ENCODE measurements at places on chromosomes 13 and 19. TPM values are rescaled to one million over a fixed set of nuclear protein-coding genes. Genes with fewer than 3 reads are reported as not detected.

The DCT gene
- polyA plus RNA-seq: not detected

The IGSF23 gene
- 11.4 TPM for polyA plus RNA-seq

The RINL gene
- 5.5 TPM for polyA plus RNA-seq

The ZNF888 gene
- 0.25 TPM for polyA plus RNA-seq

The MPND gene
- 9.0 TPM for polyA plus RNA-seq

The JAK3 gene
- polyA plus RNA-seq: 1.7 TPM

The BSPH1 gene
- not detected for polyA plus RNA-seq

DNA sequence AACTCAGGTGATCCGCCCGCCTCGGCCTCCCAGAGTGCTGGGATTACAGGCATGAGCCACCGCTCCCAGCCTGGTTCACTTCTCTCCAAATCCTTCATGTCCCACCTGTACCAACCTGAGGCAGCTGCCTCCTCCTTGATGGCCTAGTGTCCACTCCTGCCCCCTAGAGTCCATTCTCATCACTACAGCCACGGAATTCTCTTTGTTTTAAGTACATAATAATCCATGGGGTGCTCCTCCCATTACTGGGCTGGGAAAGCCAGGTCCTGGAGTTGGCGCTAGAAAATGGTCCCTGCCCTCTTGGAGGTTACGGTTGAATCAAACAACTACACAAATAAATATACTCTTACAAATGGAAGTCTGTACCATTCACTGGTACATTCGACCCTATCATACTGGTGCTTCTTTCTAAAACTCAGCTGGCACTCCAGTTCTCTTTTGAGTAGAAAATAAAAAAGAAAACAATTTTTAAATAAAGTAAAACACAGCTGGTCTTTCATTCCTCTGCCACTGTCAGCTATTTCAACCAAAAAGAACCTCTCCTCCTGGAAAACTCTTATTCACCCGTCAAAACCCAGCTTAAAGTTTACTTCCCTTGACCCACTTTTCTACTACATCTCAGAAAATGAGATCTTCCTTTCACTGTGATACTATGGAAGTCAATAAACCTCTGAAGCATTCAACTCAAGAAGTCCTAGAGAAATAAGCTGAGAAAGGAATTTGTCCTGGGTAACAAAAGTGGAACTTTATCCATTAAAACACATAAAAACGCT, 22.4 kb upstream of the ARHGEF18 start:
- no peaks in the 10 kb centered on the region for H3K27me3 ChIP-seq
- no peak overlapping the region for H3K27ac ChIP-seq
- no peaks in the 10 kb centered on the region for H3K4me1 ChIP-seq
- H3K4me3 ChIP-seq: no peak overlapping the region

GRCh38 chr13:68908879-68909278, 1198.7 kb upstream of the ATXN8OS start:
- H3K4me3 ChIP-seq: no peak overlapping the region
- no peak for DNase-seq
- H3K27me3 ChIP-seq: no peaks in the 10 kb centered on the region
- no peaks in the 10 kb centered on the region for H3K36me3 ChIP-seq
- H3K27ac ChIP-seq: no peak overlapping the region
- H3K4me1 ChIP-seq: no peaks in the 10 kb centered on the region

DNA sequence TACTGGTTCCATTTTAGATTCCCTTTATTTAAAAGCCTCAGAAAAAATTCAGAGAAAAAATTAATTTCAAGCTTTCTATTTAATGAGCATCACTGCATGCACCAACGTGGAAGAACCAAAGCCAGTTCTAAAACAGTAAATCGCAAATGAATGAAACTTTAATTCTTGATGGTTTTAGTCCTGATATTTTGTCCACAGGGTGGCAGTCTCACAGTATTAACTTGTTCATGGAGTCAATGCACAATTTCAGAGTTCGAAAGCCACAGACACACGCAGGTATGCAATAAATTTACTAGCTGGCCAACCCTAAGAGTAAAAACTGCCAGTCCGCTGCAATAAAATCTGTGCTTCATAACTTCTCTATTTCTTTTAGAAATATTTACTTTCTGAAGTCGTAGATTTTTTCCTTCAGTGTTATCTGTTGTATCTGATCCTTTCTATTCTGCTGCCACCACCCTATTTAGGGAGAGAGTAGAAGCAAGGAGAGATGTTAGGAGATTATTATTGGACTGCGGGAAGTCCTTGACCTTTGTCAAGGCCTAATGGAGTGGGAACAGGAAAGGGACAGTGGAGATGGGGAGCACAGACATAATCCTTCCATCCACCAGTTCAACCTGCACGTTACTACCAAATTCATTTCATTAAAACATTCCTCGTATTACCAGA, 7.0 kb upstream of the WBP4 start:
- H3K27me3 ChIP-seq: no peaks in the 10 kb centered on the region
- H3K27ac ChIP-seq: peak overlapping the region; percentile 88
- H3K4me3 ChIP-seq: no peak overlapping the region
- H3K36me3 ChIP-seq: no peaks in the 10 kb centered on the region

- no peaks in the 10 kb centered on the region for H3K36me3 ChIP-seq
- H3K27ac ChIP-seq: no peak overlapping the region
- no peaks in the 10 kb centered on the region for H3K27me3 ChIP-seq
- DNase-seq: no peak
These were observed 19.6 kb downstream of the LNX2 start for GRCh38 chr13:27600711-27601110.

DNA sequence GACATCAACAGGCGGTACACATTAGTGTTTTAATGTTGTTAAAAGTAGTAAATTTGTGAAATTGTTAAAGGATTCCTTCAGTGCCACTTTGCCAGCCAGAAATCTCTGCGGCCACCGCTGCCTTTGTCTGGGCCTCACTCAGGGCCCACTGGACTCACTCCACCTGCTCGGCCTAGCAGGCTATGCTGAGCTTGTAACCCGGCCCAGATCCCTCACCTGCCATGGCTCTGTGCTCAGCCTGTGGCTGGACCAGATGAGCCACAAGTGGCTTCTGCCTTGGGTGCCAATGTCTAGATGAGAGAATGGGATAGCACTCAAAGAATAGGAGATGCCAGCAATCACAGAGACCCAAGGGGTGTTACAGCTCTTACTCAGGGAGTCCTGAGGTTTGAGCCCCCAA, 1228.0 kb downstream of the DIAPH3 start:
- H3K36me3 ChIP-seq: no peaks in the 10 kb centered on the region
- H3K4me1 ChIP-seq: no peaks in the 10 kb centered on the region
- no peak for DNase-seq
- H3K4me3 ChIP-seq: no peak overlapping the region
- H3K27me3 ChIP-seq: no peaks in the 10 kb centered on the region
- H3K27ac ChIP-seq: no peak overlapping the region

GRCh38 chr19:5126498-5127223, 157.7 kb downstream of the KDM4B start:
- H3K27me3 ChIP-seq: no peaks in the 10 kb centered on the region
- no peak overlapping the region for H3K27ac ChIP-seq
- no peak overlapping the region for H3K4me3 ChIP-seq
- no peaks in the 10 kb centered on the region for H3K4me1 ChIP-seq
- no peak for DNase-seq

DNA sequence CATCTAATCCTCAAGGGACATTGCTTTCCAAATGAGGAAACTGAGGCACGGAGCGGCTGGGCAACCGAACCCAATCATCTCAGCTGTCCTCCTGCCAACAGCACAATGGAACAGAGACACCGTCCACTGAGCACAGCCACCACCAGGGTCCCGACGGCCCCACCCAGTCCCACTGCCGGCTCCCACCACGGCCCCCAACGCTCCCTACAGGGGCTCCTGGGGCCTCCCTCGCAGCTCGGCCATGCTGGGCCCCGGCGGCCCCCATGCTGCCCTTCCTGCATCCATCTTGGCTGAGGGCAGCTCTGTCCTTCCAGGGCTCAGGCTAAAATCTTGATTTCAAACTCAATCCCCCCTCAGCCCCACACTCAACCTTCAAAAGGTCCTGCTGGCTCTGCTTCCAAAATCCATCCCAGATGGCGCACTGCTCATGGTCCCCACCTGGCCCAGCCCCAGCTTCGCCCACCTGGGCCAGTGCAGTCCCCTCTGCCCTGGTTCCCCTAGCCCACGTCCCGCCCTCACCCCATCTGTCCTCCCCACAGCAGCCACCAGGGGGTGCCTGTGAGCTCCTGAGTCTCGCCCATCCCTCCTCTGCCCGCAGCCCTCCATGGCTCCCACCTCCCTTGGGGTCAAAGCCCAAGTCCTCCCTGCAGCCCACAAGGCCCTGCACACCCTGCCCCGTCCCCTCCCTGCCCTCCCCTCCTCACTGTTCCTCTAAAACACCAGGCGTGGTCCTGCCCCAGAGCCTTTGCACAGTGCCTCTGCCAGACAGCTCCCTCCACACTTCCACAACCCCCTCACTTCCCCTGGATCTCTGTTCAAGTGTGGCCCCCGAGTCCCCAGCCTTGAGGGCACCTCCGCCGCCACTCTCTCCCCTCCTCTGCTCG, 7.9 kb downstream of the PIP5K1C start:
- peaks cover 10% of the 10 kb centered on the region for H3K4me1 ChIP-seq
- H3K27me3 ChIP-seq: no peaks in the 10 kb centered on the region
- H3K4me3 ChIP-seq: no peak overlapping the region
- H3K27ac ChIP-seq: no peak overlapping the region
- no peaks in the 10 kb centered on the region for H3K36me3 ChIP-seq

GRCh38 chr19:45103156-45103507, 10.2 kb downstream of the PPP1R37 start:
- no peak for DNase-seq
- no peak overlapping the region for H3K4me3 ChIP-seq
- H3K27me3 ChIP-seq: no peaks in the 10 kb centered on the region
- peaks cover 18% of the 10 kb centered on the region for H3K4me1 ChIP-seq
- no peak overlapping the region for H3K27ac ChIP-seq

GRCh38 chr19:2142173-2142829, 9.1 kb downstream of the AP3D1 start:
- DNase-seq: no peak
- peaks cover 19% of the 10 kb centered on the region for H3K4me1 ChIP-seq
- no peak overlapping the region for H3K4me3 ChIP-seq

GRCh38 chr19:40744554-40745401, 5.5 kb downstream of the ACTMAP start:
- H3K27ac ChIP-seq: no peak overlapping the region
- H3K4me3 ChIP-seq: no peak overlapping the region
- no peaks in the 10 kb centered on the region for H3K27me3 ChIP-seq
- peaks cover 16% of the 10 kb centered on the region for H3K4me1 ChIP-seq
- peaks cover under 1% of the 10 kb centered on the region for H3K36me3 ChIP-seq

DNA sequence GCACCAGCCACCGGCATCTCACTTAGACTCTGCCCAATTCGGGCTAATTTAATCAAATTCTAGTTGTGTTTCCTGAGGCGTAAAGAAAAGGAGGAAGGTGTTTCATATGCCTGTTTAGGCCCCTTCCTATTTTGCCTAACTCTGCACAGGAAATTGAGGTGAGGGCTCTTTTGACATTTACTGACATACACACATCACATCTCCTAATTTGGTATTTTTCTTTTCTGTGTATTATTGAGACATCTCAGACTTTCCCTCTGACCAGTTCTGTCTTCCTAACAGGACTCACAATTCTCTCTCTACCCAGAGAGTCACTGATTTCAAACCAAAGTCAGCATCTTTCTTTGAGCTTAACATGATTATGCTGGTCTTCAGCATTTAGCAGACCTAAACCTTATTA, 7.9 kb downstream of the CEACAM3 start:
- no peak for DNase-seq
- no peaks in the 10 kb centered on the region for H3K4me1 ChIP-seq
- H3K36me3 ChIP-seq: no peaks in the 10 kb centered on the region

DNA sequence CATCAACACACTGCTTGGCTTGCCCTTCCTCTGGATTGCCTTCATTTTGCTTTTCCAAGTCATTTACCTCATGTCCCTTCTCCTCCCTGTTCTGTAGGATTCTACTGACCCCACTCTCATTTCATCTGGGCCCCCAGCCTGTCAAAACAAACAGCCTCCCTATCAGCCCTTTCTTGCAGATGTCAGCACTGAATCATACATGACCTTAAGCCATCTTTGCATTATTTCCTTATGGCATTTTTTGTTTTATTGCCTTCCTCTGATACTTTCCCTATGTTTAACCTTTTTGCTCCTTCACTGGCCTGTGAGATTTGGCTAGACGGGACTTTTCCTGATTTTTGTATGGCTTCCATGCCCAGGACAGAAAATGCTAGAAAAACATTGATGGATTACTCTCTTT, 8.7 kb downstream of the LRCH1 start:
- H3K4me3 ChIP-seq: no peak overlapping the region
- H3K27me3 ChIP-seq: no peaks in the 10 kb centered on the region
- no peak for DNase-seq
- H3K4me1 ChIP-seq: peaks cover 2% of the 10 kb centered on the region
- no peak overlapping the region for H3K27ac ChIP-seq
- no peaks in the 10 kb centered on the region for H3K36me3 ChIP-seq

DNA sequence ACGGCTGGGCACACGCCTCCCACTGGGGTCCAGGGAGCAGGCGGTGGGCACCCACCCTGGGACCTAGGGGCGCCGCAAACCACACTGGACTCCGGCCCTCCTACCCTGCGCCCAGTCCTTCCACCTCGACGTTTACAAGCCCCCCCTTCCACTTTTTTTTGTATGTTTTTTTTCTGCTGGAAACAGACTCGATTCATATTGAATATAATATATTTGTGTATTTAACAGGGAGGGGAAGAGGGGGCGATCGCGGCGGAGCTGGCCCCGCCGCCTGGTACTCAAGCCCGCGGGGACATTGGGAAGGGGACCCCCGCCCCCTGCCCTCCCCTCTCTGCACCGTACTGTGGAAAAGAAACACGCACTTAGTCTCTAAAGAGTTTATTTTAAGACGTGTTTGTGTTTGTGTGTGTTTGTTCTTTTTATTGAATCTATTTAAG, 1.6 kb downstream of the JUNB start:
- peaks cover 3% of the 10 kb centered on the region for H3K36me3 ChIP-seq
- DNase-seq: no peak
- H3K27me3 ChIP-seq: no peaks in the 10 kb centered on the region
- H3K4me1 ChIP-seq: peaks cover 39% of the 10 kb centered on the region

- no peak overlapping the region for H3K4me3 ChIP-seq
- no peaks in the 10 kb centered on the region for H3K27me3 ChIP-seq
- no peak overlapping the region for H3K27ac ChIP-seq
- H3K4me1 ChIP-seq: no peaks in the 10 kb centered on the region
- no peaks in the 10 kb centered on the region for H3K36me3 ChIP-seq
These were observed 13.5 kb downstream of the ARRDC5 start for GRCh38 chr19:4889034-4889815.

DNA sequence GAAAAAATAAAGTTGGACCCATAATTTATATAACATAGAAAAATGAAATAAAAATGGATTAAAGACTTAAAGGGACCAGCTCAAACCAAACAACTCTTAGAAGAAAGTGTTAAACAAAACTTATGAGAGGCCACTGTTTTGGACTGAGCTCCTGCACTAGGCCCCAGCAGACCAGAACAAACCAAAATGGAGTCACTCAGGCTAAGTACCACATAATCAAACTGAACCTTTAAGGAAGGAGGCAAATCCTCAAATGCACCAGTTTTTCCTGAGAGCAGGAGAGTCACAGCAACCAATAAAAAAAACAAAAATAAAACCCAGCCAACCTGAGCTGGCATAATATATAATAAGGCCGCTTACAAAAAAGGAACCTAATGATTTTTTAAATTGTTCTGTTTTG, 10.3 kb upstream of the OR10H1 start:
- H3K4me1 ChIP-seq: no peaks in the 10 kb centered on the region
- DNase-seq: no peak
- H3K4me3 ChIP-seq: no peak overlapping the region
- H3K36me3 ChIP-seq: no peaks in the 10 kb centered on the region
- no peak overlapping the region for H3K27ac ChIP-seq

Measured in liver (tissue), 10 donors.